ENCODE measurements at places on chromosomes 12 and 14.

GRCh38 chr12:54692353-54692752 is 44.2 kb upstream of the DCD start:
- DNase-seq = no peak

DNA sequence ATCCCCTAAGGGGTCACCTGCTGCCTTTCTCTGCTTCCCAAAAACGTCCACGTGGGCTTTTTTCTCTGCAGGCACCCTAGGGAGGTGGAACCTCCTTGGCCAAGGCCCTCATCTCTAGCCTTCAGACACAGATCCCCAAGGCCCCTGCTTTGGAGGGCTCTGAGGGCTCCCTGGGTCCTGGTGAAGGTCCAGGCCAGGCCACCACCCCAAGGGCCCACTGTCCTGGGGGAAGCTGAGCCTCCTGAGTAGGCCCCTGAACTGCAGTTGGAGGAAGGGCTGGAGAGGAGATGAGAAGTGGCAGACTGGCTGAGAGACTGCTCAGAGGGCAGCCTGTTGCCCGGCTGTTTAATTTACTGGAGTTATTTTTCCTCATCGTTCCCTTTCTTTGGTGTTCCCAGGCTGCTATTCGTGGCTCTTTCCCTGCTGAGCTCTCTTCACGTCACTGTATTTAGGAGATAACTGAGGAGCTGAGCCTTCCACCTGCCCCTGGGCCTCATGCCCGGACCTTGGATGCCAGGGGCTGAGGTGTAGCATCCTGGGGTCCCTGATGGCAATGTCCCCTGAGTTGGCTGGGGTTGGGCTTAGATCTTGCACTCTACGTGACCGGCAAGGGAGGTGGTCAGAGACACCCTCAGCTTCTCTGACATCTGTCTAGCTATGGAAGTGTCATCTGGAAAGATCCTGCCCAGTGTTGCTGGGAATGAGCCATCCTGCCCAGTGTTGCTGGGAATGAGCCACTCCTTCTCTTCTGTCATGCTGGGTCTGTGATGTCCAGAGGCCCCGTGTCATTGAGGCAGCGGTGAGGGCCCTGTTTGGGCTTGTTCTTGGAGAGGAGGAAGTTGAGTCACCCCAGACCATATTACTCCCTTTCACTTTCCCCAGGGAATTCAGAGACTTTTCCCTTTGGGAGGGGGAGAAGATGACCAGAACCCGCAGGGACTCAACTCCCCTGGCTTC is 139.8 kb downstream of the TSPAN9 start:
- no peak for DNase-seq

GRCh38 chr12:12018454-12018853 is 52.3 kb upstream of the BCL2L14 start:
- DNase-seq = no peak

- DNase-seq = no peak
These were observed 7.2 kb downstream of the ERC1 start for GRCh38 chr12:998020-998874.

GRCh38 chr14:94474581-94475031 is 1.4 kb downstream of the SERPINA9 start:
- DNase-seq = no peak

GRCh38 chr14:84108746-84109457 is 1421.0 kb upstream of the FLRT2 start:
- DNase-seq = no peak

All from SHP77 treated with DMSO at 0.1 percent for 48 hours (cell line).